Activated T-helper 1 cell treated with Interleukin-2 at 50 U/mL for 16 hours (primary cell): ENCODE measurements at places on chromosomes 3 and 15.

DNA sequence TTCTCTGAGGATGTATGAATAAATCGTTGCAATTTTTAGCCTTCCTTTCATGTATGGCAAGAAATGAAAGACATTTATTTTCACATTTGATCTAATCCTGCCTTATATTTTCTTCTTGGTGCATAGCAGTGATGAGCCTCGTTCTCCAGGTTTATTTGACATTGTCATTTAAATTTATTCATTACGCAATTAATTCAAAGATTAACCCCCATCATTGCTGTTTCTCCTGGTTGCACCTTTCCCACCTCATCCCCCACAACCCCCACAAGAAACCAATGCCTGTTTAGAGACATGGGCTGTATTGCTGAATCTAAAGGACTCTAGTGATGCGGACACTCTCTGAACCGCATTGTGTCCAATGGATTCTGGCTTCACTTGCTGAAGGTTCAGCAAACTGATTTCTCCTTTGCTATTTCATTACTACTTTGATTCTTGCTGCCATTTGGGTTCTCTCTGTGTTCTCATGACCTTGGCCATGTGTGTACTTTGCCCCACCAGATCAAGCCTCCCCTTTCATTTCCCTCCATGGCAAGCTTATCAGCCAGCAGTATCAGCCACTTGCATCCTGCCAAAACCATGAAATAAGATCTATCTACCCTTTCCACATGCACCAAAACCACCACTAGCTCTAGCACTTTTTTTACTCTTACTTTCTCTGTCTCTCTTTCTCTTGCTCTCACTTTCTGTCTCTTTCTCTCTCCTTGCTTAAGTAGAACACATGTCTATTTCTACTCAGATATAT lies 382.7 kb downstream of the GBE1 start:
- DNase-seq, result no peak

DNA sequence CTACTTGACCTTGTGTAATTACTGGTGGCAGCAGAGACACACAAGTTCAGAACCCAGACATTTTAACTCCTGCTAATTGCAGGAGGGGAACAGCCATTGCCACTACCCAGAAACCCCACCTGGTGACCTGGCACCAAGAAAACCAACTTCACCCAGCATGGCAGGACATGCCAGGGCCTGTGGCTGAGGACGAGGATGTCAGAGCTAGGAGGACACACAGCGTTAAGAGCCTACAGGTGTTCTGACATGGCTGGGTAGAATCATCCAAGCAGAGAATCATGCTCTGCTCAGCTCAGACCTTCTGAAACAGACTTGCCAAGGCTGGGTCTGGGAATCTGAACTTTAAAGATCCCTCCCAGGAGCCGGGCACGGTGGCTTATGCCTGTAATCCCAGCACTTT lies 11.7 kb upstream of the SPATA12 start:
- DNase-seq, result no peak

DNA sequence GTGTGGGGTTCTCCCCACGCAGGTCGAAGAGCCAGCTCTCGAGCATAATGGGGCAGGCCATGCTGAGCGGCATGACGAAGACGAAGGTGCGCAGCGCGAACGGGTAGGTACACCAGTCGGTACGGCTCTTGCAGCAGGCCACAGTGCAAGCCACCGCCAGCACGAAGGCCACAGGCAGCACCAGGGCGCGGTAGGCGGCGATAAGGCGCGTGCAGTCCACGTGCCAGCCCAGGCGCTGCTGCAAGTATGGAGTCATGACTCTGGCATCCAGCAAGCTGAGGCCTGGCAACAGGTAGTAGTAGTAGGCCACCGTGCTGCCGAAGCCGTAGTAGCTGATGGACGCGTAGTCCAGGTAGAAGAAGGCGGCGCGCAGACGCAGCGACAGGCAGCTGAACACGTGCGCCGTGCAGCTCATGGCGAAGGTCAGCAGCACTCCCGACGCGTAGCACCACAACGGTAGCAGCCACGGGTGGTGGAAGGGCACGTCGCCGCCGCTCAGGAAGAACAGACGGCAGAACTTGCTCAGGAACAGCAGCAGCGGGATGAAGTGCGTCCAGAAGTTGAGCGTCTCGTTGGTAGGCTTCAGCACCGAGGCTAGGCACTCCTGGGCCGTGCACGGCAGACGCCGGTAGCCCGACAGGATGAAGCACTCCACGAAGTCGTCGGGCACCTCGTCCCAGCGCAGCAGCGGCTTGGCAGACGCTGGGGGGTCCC lies 797 bp downstream of the PAQR9 start:
- no peak for DNase-seq

GRCh38 chr15:101501703-101502373 lies 12.3 kb upstream of the PCSK6 start:
- no peak for DNase-seq

GRCh38 chr3:45106874-45107273 lies 39.3 kb downstream of the CDCP1 start:
- DNase-seq, result no peak

- no peak for DNase-seq
These were observed 32.2 kb downstream of the TXNRD3 start for GRCh38 chr3:126622694-126623093.

DNA sequence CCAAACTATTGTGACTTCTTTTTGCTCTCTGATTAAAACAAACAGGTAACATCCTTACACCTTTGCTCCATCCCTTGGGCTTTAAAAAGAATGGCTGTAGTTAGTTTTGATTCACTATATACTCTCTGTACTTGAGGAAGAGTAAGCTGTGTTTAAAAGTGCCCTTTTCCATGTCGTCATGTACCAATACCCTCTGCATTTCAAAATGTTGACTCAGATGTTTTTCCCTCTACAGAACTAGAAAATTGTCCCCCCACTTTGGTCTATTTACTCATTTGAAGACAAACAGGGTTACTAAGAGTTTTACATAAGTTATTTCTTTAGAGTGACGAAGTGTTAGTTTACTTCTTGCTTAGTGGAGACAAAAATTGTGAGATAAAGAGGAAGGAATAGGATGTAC lies 62.7 kb downstream of the TASOR start:
- no peak for DNase-seq

GRCh38 chr15:68676926-68677325 lies 98.1 kb downstream of the CORO2B start:
- no peak for DNase-seq

DNA sequence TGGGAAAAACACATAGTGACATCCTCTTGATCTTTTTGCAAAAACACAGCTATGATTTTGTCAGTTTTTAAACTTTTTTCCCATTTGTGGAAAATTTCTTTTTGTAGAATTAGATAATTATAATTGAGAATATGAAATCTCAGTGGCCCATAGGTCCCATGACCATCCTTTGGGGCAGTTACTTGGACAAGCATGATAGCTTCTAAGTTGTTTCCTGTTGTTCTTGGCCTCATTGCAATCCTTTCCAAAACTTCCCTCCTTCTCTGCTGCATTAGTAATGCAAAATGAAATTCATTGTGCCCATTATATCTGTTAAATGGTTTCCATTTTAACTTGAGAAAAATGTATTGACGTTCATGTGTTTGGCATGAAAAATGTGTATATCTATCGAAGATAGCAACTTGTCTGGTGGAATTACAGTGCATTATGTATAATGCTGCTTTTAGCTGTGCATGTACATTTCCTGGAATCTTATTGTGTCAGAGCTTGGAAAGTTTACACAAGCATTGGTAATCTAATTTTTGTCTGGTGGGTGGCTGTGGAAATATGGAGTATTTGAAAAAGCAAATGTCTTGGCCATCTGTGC lies 70.0 kb downstream of the MDFIC2 start:
- DNase-seq, result no peak

GRCh38 chr15:64249406-64249805 lies 86.6 kb upstream of the PPIB start:
- no peak for DNase-seq

GRCh38 chr3:105829871-105830622 lies 38.8 kb downstream of the CBLB start:
- no peak for DNase-seq

DNA sequence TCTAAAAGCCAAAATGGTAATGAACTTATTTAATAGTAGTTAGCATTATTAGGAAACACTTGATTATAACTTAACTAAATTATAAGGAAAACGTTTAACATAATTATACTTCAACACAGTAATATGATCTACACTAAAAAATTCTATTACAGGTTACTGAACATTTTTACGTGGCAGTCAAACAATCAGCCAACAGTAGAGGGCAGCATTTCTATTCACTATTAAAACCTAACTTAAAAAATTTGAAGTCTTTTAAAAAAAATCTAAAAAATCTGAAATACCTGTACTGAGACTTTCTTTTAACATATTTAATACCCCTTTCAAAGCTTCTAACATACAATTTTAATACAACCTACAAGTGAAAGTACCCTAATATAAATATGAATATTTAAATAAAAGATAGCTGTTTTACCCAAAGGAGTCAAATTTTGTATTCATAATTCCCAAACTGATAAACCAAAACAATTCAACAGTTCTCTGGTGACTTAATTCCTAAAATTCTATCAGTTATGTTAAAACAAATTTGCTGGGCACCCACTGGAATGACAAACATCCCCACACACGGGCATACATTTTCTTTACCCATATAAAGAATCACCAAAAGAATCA lies 41.5 kb downstream of the DLG1 start:
- DNase-seq, result no peak

DNA sequence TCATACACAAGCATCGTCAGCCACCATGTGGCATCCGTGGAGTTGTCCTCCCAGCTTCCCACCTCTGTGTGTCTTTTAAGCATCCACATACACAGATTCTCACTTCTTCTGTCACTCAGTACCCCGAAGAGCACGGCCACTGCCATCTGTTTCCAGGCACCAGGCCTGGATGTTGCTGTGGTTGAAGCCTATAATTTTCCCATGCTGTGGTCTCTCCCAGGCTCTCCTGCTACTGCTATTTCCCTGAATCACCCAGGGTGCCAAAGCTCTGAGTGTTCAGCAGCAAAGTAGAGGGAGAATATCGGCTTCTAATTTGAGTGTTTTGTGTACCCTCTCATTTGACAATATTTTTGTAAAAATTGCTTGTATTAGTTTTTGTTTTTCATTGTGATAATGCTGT lies 265.7 kb downstream of the DIPK2A start:
- DNase-seq, result no peak

GRCh38 chr3:138119423-138119766 lies 4.0 kb upstream of the DZIP1L start:
- no peak for DNase-seq

DNA sequence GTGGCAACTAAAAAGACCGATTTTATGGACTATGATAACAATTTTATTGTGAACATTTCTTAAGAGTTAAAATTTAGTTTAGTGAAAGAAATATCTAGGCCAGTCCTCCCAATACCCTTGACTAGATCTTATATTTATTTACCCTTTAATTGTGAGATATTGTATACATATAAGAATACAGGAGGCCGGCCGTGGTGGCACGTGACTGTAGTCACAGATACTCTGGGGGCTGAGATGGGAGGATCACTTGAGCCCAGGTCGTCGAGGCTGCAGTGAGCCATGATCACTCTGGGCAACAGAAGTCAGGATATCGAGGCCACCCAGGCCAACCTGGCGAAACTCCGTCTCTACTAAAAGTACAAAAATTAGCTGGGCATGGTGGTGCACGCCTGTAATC lies 756 bp upstream of the RMDN3 start:
- no peak for DNase-seq

GRCh38 chr3:147301781-147302180 lies 104.6 kb downstream of the ZIC4 start:
- no peak for DNase-seq

DNA sequence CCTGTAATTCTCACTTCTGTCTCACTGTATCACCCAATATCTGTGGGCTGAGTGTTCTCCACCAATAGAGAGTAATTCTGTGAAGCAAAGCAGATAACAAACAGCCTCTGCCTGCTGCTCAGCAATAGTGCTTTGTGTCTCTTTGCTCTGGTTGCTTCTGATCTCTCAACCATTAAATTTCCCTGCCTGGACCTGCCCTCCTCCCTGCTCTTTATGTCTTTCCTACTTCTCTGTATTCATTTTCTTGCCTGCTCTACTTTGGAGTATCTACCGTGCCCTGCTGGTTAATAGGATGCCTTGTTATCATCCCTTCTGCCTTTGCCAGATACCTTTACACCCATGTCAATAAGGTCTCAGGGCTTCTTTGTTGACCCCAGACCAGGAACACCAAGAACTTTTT lies 102.9 kb upstream of the CGNL1 start:
- no peak for DNase-seq

GRCh38 chr3:156973954-156974353 lies 147.8 kb downstream of the LEKR1 start:
- DNase-seq, result no peak

DNA sequence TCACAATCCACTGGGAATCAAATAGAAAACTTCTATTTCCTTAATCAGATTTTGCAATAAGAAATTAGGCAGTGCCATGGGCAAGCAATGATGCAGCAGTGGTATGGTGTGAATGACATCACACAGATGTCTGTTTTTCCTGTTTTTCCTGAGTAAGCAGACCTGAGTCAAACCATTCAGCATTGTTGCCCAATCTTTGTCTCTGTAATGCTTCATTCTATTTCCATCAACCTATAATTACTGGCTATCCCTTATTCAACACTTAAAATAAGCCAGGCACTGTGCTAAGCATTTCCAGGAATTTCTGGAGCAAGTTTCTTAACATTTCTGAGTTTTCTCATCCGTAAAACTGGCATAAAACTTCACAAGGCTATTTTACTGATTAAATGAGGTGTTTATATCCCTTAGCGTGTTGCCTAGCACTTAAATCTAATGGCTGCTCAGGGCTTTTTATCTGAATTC lies 11.3 kb upstream of the OXSR1 start:
- no peak for DNase-seq

DNA sequence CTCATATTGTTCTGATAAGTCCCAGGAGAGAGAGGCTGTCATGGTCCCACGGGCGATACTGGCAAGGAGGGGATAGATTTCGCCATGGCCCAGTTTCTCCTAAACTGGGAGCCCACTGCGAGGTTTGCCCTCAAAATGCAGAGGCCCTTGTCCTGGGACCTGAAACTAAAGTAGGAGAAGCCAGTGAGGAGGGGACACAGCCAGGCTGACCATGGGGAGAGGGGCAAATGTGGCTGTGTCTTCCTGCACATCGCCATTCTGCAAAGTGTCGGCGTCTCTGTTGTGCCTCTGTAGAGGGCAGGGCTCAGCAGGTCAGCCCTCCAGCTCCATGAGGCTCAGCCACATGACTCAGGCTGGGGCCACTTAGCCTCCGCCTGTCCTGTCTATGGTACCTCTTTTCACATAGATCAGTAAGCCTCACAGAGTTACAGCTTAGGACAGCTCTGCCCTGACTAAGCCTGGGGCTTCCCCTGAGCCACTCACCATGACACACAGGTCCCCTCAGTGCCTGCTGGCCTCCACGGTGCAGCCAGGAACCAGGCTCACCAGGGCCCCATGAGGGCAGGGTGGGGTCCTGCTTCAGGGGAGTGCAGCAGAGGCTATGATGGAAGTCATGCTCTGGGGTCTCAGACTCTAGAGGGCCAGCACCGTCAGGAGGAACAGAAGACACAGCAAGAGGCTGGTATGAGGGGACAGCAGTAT lies 28.6 kb upstream of the PLXNA1 start:
- no peak for DNase-seq

GRCh38 chr15:77312523-77312922 lies 107.4 kb downstream of the PEAK1 start:
- no peak for DNase-seq

GRCh38 chr3:186317478-186317877 lies 44.6 kb downstream of the DGKG start:
- no peak for DNase-seq
